Memory B cell (primary cell): ENCODE measurements at places on chromosomes 13 and 19.

DNA sequence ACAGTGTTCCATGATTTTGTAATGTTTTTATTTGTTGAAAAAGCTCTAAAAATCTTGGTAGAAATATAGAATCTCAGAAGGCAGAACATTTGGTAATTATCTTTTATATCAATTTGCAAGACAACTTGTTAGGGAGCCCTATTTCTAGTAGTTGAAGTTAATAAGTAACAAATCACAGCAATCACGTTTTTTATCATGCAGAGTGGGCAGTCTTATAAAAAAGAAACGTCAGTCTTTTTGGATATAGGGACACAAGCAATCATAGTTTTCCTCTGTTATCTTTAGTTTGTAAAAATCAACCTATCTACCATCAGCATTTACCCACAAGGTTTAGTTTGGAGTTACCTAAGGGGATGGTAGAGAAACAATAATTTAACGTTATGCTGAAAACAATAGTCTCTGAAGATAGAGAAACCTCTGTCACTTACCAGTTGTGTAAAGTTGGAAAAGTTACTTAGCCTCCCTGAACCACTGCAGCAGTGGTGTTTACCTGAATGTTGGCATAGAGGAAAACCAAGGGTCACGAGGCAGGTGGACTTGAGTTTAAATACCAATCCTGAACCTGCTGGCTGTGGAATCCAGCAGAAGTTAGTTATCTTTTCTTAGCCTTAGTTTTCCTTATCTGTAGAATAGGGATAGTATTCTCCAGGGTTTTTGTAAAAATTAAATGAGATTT is 192.8 kb downstream of the GGACT start:
- H3K4me1 ChIP-seq: peaks cover 2% of the 10 kb centered on the region
- H3K36me3 ChIP-seq: peaks cover 7% of the 10 kb centered on the region
- no peak overlapping the region for H3K27ac ChIP-seq
- no peak overlapping the region for H3K4me3 ChIP-seq
- DNase-seq: no peak
- H3K27me3 ChIP-seq: no peaks in the 10 kb centered on the region

DNA sequence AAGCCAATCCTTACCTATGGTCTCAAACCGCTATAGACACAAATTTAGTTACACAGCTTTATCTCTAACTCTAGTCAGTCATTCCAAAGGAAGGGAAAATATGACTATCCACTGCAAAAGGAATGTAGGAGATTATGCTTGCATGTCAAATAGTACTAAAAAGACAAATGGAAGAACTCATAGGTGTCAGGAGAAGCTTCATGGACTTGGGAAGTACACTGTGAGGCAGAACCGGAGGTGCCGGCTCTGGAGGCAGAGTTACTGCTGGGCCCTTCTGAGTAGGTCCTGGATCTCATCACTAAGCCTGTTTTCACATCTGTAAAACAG is 97.5 kb downstream of the FOXO1 start:
- no peaks in the 10 kb centered on the region for H3K36me3 ChIP-seq
- peaks cover 63% of the 10 kb centered on the region for H3K4me1 ChIP-seq
- no peaks in the 10 kb centered on the region for H3K27me3 ChIP-seq
- H3K27ac ChIP-seq: peak overlapping the region; percentile 28
- H3K4me3 ChIP-seq: no peak overlapping the region
- no peak for DNase-seq

DNA sequence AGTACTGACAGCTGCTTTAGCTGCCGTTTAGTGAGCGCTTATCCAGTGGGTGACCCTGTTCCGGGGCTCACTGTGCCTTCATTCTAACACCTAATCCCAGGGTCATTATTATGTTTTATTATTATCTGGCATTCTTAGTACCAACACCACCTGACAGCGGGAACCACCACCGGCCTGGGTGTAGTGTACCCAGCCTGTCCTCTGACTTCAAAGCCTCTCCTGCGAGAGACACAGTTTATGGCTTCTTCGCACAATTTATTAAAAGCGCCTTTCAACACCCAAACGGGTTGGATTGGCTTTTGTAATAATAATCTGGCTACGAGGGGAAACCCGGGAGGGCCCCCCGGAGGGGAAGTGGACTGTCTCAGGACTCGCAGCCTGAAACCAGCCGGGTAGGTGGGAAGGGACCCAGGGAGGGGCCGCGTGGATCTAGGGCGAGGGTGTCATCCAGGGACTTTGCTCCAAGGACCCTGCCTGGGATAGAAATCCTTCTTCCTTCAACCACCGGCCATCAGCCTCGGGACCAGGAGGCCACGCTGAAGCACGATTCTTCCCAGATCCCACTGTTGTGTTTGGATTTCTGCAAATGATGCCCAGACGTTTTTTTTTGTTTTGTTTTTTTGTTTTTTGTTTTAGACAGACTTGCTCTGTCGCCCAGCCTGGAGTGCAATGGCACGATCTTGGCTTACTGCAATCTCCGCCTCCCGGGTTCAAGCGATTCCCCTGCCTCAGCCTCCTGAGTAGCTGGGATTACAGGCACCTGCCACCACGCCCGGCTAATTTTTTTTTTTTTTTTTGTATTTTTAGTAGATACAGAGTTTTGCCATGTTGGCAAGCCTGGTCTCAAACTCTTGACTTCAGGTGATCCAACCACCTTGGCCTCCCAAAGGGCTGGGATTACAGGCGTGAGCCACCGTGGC is 1.6 kb upstream of the ZBTB7A start:
- no peaks in the 10 kb centered on the region for H3K27me3 ChIP-seq
- peaks cover 11% of the 10 kb centered on the region for H3K4me1 ChIP-seq
- DNase-seq: no peak
- H3K4me3 ChIP-seq: peak overlapping the region; percentile 93

DNA sequence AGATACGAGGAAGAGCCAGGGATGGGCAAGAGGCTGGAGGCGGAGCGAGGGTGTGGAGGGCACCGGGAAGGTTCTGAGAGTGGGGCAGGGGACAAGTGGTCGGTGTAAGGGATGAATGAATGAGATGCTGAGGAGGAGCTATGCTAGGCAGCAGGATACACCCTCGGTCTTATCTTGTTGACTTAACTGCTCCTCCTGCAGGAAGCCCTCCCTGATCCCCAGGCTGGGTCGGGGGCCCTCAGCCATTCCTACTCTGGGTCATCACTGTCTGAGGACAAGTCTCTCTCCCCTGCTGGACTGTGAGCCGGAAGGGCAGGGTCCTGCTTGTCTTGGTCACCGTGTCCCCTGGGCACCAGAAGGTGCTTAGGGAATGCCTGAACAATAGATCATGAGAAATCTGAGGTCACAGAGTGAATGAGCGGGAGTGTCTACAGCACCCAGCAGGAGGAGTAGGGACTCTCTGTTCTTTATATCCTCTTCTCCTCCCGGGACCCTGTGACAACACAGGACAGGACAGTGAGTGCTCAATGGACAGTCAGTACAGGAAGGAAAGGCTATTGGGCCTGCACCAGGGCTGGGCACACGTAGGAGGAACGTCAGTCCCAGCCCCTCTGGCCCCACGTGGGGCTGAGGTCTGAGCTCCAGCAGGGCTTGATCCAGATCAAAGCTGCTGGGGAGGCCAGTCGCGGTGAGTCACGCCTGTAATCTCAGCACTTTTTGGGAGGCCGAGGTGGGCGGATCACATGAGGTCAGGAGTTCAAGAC is 6.5 kb downstream of the NKPD1 start:
- H3K27me3 ChIP-seq: peaks cover 33% of the 10 kb centered on the region
- H3K36me3 ChIP-seq: no peaks in the 10 kb centered on the region
- peaks cover 22% of the 10 kb centered on the region for H3K4me1 ChIP-seq
- H3K27ac ChIP-seq: no peak overlapping the region

DNA sequence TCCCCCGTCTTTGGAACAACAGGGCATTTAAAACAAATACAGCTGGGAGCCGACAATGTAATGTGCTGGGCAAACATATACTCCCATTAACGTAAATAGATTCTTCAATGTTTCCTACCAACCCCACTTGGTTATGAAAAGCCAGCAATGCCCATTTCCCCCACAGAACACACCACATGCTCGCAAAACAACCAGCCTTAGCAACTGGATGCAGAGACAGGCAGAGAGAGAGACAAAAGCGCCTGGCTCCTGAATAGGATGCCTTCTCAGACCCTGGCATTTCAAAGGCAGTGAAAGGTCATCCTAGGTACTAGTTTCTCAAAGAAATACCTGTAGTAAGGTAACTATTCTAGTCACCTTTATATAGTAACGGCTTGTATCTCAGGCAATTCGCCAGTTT is 462.9 kb downstream of the ITGBL1 start:
- DNase-seq: no peak
- H3K4me3 ChIP-seq: no peak overlapping the region
- H3K4me1 ChIP-seq: peaks cover 2% of the 10 kb centered on the region
- H3K36me3 ChIP-seq: no peaks in the 10 kb centered on the region
- H3K27me3 ChIP-seq: peaks cover 16% of the 10 kb centered on the region
